ENCODE measurements at places on chromosomes 5 and 9.

DNA sequence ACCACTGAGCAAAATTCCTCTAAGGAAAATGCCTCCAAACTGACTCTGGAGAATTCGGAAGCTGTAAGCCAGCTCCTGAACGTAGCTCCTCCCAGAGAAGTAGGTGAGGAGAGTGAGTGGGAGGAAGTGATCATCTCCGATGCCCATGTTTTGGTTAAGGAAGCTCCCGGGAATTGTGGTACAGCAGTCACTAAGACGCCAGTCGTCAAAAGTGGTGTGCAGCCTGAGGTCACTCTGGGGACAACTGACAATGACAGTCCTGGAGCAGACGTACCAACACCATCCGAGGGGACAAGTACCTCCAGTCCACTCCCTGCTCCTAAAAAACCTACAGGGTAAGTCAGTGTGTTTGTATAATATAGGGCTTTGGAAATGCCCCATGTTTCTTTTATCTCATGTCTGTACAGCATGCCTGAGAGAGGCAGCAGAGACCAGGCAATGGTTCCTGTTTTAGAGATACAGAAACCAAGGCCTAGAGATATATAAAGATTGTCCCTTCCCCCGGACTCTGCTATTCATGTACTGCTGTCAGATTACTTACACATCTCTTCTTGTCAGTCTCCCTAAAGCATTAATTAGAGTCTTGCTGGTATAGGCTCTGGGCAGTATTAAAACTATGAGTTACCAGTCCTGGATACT, 23.9 kb downstream of the HMGXB3 start:
- no peak for DNase-seq

GRCh38 chr9:16705111-16705604, 165.3 kb downstream of the BNC2 start:
- no peak for DNase-seq

- DNase-seq, result no peak
Measured at GRCh38 chr9:137804908-137805630, 72.5 kb upstream of the CACNA1B start.

GRCh38 chr5:66157046-66157445, 12.9 kb downstream of the SREK1 start:
- no peak for DNase-seq

DNA sequence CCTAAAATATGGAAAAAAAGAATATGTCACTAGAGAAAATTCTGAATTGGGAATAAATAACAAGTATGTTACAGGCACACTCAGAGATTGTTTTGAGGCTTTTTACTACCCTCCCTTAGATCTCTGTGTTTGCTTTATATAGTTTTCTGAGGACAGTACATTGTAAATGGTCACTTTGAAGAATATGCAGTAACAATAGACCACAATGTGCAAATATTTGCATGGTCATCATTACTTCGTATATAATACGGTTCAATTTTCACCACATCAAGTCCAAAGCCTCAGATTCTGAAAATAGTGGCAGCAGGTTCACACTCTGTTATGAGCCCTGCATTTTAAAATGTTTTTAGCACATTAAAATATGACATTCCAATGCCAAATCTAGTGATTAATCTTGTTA, 238.6 kb downstream of the ADAMTS6 start:
- DNase-seq, result no peak

GRCh38 chr5:90020575-90021538, 388.7 kb downstream of the CETN3 start:
- no peak for DNase-seq

DNA sequence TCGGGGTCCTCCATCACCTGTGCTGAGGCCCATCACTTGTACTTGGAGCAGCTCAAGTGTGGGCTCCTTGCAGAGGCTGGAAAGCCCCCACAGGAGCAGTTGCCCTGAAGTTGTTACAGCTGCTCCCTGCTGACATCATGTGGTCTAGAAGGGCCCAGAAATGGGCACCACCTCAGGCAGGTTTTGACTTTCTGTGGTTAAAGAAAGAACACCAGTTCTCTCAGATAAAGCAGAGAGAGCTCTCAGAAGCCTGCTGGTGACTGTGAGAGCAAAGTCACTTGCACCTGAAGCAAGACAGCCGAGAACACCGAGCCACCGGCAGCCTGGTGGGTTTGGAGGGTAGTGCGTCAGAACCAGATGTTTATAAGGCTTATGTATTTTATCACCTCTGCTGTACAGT, 70.4 kb downstream of the MVB12B start:
- peak; percentile 10 for DNase-seq

DNA sequence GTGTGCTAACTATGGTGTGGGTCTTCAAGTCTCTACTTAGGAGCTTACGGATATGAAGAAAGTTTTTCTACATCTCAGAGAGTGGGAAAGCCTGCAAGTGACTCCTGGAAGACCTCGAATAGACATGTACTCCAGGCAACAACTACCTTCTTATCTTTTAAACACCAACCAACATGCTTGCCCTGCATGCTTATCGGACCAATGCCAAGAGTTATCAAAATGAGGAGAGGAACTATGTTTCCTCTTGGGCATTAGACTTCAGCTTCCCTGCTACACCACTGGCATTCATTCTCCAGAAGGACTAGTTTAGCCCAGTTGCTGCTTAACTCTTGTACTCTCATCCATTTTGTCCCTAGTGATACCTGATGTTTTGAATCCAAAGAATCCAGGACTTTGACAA, 74.7 kb upstream of the MAN2A1 start:
- DNase-seq, result no peak

- DNase-seq, result no peak
Measured at GRCh38 chr5:73633060-73633459, 7.1 kb downstream of the ARHGEF28 start.

DNA sequence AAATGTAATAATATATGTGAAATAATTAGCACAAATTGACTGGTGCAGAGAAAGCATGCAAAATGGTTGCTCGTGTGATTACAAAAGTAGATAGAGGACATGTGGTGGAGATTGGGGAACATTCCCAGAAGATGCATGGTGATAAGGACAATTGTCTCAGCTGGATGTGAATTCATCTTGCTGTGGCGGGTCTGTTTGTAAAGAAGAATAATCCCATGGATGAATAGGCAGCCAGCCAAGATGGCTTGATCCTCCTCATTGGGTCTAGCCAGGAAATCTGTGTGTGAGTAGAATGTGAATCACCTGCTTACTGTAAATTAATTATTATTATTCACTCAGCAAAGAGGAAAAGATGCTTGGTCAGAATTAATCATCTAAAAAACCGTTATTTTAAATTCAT, 12.6 kb upstream of the DPYSL3 start:
- DNase-seq, result no peak

DNA sequence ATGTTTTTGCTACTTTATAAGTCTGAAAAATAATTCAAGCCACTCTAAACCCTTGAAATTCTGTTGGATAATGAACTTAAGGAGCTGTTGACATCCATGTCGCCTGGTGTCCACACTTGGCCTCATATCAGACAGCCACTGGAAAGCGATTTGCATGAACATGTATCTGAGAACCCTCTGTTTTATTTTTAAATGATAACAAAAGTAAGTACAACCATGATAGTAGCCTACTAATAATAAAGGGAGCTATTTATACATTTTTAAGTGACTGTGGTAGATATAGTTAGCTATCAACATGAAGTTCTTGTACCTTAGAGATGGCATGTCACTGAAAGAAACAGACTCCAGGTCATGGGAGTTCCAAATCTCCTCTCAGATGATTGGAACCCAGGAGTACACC, 53.3 kb downstream of the PLCXD3 start:
- no peak for DNase-seq

DNA sequence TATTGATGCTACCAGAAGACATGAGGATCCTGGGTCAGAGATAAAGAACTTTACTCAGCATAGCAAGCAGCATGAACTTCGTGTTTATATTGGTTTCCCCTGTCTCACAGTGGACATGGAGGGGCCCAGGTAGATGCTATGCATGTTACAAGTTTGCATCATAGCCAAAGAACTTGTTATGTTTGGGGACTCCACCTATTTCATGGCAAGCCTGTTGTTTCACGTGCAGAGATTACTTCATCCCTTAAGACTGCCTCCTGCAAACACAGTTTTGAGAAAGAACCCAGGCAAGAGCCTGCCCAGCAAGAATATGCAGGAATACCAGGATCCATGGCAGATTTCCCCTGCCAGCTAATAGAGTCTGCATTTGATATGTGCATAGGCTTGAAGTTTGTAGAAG, 68.4 kb downstream of the RCL1 start:
- DNase-seq, result no peak

GRCh38 chr5:135650081-135650480, 71.3 kb upstream of the CXCL14 start:
- no peak for DNase-seq

GRCh38 chr9:107614765-107615164, 125.2 kb upstream of the KLF4 start:
- no peak for DNase-seq

DNA sequence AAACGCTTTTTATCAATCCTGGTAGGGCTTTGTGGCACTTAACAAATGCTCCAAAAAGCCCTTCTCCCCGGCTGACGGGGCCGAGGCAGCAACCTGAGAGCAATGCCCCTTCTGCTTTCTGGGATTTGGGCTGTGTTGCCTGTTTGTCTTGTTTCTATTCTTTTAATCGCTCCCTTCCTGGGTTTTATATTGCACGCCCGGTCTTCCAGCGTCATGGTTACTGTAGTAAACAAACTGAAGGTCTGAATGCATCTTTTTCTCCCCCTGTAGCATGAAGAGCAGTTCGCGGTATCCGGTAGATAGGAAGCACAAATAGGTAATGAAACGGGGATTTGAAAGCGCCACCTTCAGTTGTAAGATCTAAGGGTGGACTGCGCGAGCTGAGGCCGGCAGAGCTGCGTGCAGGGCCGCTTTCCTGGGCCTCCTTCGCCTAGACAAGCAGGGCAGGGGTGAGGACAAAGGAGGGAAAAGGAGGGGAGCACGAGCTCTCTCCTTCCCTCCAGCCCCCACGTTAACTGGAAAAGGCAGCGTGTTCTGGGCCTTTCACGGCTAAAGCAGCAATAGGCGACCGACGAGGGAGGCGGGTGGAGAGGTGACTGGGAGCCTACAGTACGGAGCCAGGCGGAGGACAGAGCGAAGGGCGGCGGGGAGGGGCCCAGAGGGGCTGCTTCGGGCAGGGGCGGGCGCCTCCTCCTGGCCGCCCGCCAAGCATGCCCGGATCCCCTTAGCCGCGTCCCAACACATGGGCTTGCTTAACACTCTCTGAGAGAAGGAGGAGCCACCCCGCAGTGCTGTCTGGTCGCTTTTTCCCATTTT, 49.3 kb upstream of the ZNF366 start:
- peak; percentile 21 for DNase-seq

DNA sequence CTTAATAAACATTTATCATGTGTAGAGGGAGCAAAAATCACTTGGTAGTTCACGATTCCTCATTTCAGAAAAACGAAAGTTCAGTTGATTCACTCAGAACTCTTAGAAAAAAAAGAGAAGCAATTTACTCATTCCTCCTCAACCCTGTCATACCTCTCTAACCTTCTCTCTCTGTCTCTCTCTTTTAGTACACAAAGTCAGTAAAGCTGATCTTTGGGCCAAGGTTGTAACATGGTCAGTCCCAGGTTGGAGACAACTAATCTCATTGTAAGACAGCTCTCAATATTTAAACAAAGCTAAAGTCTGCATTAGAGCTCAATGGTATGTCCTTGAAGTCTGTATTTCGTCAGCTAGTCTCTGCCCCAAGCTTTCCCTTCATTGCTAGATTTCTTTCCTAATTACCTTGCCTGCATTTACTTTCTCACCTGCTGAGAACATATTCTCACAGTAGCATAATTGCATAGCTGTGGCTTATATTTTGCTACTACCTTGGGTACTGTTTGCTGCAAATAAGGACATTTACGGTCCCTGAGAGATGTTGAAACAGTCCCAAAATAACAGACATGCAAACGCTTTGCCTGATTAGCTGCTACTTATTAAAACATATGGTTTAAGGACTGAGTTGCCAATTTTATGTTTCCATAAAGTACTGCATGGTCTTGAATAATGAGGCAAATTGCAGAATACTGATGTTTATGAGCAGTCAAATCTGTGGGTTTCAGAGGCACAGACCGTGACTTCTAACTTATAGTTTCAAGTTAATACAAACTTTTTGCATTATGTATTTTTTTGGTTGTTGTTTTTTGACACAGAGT, 138.3 kb downstream of the GPBP1 start:
- no peak for DNase-seq

- DNase-seq, result no peak
Measured at GRCh38 chr9:124618476-124618875, 111.3 kb upstream of the NR5A1 start.

DNA sequence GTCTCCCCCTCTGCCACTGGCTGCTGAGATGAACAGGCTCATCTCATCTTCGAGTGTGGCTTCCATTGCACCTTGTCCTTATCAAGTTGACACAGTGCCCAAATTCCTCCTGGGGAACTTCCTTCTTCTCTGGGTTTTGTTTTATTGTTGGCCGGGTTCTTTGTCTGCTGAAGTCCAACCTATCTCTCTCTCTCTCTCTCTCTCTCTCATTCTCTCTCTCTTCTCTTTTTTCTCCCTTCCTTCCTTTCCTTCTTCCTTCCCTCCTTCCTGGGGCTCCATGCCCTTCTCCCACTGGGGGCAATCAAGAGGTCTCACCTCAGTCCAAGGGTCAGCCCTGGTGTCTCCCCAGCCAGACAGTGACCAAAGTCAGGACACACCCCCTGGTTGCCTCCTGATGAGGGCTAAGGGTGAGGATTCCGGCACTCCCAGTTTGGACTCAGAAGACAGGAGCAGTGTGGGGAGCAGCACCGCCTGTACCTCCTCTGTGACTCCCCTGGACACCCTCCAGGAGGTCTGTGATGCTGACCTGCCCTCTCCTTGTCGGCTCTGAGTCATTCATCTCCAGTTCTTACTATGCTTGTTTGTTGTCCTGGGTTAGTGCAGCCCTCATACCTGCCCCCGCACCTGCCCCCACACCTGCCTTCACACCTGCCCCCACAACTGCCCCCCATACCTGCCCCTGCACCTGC, 30.7 kb downstream of the KCNT1 start:
- DNase-seq, result no peak

GRCh38 chr5:39015743-39016586, 58.2 kb downstream of the RICTOR start:
- no peak for DNase-seq

- DNase-seq, result peak; percentile 49
Measured at GRCh38 chr9:124291801-124292396, 34.1 kb downstream of the NEK6 start.

DNA sequence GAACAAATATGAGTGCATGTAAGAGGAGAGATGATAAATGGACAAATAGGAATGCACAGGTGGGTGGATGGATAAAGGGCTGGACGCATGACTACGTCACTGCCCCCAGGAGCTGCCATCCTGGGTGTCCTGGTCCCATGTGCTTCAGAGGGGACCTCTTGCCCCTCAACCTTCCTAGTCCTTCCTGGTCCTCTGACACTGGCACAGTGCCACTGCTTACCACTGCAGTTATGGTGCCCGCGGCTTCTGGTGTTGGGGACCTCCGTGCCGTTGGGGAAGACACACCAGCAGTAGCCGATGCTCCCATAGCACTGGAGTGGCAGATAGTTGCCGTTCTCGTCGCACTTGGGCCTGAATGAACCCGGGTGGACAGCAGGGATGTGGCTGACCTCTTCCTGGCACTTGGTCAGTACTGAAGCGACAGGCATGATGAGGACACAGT, 9.8 kb downstream of the CD74 start:
- DNase-seq, result no peak

- no peak for DNase-seq
Measured at GRCh38 chr9:80382211-80382891, 810.6 kb downstream of the TLE4 start.

- DNase-seq, result peak; percentile 33
Measured at GRCh38 chr5:176596689-176597416, 13.1 kb downstream of the GPRIN1 start.

GRCh38 chr9:69809304-69809863, 11.2 kb upstream of the CFAP95 start:
- no peak for DNase-seq

GRCh38 chr5:170411100-170411499, 21.9 kb upstream of the KCNMB1 start:
- DNase-seq, result no peak

- DNase-seq, result no peak
Measured at GRCh38 chr5:80933036-80933435, 27.1 kb upstream of the RASGRF2 start.

Data from activated CD4-positive, alpha-beta T cell treated with anti-CD3 and anti-CD28 coated beads for 24 hours (primary cell).